ENCODE measurements at places on chromosomes 11 and 22. TPM values are rescaled to one million over a fixed set of nuclear protein-coding genes. Genes with fewer than 3 reads are reported as not detected.
A peak's percentile ranks its signal among the peaks of the same experiment; 100 is the strongest.

DNA sequence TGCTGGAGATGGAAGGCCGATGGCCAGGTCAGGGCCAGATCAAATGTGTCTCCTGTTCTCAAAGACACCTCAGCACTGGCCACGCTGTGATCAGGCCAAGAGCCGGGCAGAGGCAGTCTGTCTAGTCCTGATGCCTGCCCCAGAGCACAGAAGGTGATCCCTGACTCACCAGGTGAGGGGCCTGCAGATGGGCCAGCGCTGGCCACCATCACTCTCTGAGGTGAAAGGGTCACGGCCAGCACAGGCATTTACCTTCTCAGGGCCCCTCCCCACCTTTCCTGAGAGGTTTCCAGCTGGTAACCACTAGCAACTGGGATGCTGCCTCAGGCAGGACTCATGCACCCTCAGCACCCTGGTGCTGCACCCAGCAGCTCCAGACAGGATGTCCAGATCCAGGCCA lies 2.9 kb downstream of the SBF1 start:
- no peak for DNase-seq

- no peak for DNase-seq
Measured at GRCh38 chr11:117831661-117832415, 7.3 kb upstream of the FXYD2 start.

The SLC25A22 gene
- total RNA-seq: 42.3 TPM

- DNase-seq: no peak
Measured at GRCh38 chr11:21132146-21132720, 462.8 kb downstream of the NELL1 start.

DNA sequence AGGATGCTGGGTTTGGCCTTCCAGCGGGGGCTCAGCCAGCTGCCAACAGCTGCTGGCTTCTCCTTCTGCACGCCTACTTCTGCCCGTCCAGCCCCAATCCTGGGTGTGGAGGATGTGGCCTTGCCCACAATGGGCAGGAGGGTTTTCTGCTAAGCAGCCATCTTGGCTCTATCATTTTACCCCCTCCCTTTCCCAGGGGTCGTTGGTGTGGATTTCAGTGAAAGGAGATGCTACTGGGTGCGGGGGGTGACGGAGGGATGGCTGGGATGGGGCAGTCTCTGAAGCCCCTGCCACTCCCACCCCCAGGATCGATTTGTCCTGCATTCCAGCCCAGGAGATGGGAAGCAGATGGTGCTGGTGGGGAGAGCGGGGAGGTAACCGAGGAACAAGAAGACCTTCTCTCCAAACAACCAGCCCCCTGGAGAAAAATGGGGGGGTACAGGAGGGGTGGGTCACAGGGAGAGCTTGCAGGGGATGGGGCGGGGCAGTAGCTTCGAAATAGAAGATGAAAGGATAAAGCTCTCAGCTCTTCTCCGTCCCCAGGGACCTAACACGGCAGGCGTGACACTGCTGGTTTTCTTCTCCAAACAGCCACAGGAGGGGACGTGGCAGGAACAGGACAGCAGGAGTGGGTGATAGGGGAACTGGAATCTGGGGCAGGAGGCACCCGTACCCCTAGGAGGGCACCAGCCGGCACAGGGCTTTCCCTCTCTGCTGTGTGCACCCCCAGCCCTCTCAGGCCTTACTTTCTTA lies 68.9 kb downstream of the NECTIN1 start:
- no peak for DNase-seq

DNA sequence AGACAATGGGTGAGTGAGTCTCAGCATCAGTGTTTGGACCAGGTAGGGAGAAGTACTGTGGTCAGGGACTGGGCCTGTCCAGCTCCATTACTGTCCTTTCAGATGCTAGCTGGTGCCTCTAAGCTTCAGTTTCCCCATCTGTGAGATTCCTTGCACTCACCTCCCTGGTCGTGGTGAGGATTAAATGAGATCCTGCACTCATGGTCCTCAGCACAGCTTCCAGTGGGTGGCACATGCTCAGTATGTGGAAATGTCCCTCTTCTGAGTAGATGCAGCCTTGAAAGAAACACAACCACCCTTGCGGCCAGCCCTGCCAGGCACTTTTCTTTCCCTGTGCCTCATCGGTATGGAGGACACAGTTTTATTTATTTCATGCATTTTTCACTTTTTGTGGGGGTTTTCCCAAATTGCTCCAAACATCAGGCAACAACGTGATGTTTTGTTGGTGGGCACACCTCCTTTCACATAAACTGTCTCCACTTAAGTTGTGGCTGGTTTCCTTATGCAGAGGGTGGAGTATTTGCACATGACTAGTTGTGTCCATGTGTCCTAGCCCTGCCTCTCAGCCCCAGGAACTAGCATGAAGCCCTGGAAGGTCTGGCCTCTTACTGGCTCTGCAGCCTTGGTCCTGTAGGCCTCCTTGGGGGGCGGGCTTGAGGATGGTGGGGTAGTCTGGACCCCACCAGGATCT lies 1.1 kb downstream of the LZTR1 start:
- DNase-seq: no peak

GRCh38 chr11:134647066-134647743 lies 235.2 kb upstream of the B3GAT1 start:
- no peak for DNase-seq

GRCh38 chr11:96366024-96366423 lies 23.0 kb upstream of the MAML2 start:
- no peak for DNase-seq

- peak; percentile 43 for DNase-seq
Measured at GRCh38 chr11:13260201-13260962, 17.2 kb upstream of the BMAL1 start.

Measured in PC-3 (cell line).